ENCODE measurements at places on chromosomes 7 and 10.

DNA sequence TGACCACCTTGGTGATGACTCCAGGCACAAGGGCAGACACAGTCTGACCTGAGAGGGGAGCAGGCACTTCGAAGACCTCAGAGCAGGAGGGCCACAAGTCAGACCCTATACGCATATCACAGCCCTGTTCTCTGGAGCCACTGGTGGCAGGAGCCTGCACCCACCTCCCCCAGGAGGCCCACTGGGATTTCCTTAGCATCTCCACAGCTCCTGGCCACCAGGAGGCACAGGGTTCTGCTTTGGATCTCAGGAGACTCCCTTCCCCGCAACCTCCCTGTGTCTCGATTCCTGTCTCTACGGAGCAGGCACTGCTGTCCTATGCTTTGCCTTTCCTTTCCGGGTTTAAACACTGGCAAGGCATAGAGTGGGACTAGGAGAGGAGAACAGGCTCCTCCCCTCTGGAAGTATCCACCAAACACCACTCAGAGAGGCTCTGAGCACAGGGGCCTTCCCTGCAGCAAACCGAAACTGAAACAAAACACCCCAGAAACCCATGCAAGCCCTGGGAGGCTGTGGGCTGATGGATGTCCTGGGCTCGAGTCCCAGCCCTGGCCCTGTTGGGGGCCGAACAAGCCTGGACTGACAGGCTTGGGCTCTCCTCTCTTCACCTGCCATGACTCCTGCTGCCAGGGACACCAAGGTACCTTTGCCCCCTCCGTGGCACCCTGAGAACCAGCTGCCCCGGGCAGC lies 166.3 kb downstream of the NEURL1 start:
- no peak for DNase-seq

- no peak for DNase-seq
These were observed 539.5 kb downstream of the SUGCT start for GRCh38 chr7:40674316-40674715.

GRCh38 chr7:101164071-101164840 lies 1.1 kb downstream of the VGF start:
- DNase-seq, result no peak

DNA sequence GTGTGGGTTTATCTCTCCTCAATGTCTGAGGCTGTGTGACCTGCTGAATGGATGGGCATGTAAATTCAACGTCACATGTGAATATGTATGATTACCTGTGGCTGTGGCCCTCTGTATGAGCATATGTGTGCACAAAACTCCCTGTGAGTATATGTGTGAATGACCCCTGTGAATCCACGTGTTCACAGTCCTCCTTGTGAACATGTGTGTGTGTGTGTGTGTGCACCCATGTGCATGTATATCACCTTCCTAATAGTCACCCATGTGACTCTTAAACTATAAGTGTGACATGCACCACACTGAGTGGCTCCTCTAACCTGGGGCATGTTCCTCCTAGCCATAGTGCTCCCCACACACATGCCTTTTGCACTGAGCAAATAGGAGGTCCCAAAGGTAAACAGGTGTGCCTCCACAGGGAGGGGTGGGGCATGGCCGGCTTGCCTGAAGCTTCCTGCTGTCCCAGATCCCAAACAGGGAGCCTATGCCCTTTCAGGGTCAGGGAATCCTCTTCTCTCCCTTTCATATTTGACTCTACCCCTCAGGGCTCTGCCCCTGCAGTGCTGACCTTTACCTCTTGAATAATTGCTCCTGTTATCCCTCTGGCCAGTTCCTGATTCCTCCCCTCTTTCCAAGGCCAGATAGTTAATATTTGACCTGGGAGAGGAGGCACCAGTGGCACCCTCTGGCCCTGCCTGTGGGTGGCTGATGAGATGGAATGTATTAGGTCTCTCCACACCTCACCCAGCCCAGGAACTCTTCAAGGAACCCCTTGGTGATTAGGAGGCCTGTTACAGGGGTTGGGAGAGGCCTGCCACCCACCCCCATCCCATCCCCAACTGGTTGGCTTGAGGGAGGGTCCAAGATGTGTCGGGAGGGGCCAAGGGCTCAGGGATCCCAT lies 1.9 kb downstream of the SEMA4G start:
- DNase-seq, result no peak

DNA sequence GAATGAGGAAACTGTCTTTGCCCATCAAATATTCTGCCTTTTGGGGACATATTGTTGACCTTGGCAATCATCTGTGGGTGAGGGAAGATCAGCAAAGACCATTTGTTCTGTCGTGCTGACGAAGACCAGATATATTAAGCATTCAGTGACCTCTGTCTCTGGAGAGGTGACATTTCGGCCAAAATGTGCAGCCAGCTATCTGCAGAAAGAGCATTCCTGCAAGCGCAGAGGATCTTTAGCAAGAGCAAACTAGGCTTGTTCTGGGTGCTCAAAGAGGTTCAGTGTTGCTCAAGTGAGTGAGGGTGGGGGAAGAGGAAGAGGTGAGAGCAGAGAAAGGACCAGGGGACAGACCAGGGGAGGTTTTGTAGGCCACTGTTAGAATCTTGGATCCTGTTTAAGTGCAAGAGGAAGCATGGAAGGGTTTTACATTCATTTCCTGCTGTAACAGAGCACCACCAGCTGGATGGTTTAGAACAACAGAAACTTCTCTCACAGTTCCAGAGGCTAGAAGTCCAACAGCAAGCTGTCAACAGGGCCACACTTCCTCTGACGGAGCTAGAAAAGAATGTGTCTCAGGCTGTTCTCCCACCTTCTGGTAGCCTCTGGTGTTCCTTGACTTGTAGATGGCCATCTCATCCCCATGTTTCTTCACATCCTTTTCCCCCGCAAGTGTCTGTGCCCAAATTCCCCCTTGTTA lies 11.2 kb downstream of the C10orf120 start:
- no peak for DNase-seq

- no peak for DNase-seq
These were observed 23.8 kb upstream of the UBE2D1 start for GRCh38 chr10:58311026-58311425.

DNA sequence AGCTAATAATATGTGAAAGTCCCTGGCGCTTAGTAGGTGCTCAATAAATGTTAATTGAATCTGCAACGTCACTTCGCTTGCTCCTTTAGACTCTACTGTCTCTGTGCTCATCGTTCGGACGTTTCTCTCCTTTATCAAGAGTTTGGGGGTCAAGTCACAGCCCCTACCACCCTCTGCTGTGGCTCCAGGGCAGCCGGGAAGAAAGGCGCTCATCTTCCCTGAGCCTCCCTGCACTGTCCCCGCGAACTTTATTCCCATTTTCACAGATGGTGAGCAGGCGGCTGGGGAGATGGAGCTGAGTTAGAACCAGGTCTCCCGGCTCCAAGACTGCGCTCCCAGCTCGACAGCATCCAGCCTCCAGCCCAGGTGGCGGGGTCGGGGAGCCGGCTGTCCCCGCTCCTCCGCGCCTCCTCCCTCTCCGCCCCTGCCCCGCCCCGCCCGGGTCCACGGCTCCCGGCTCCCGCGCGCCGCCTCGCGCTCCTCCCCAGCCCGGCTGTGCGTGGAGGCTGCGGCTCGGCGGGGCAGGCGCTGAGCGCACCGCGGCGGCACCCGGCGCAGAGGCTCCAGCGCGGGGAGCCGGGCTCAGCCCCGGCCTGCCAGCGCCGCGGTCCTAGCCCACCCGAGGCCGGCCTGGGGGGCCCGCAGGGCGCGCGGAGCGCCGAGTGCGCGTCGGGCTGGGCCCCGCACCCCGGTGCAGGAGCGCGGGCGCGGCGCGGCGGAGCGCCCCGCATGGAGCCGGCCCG lies at the start of gene CLEC2L:
TSS of gene CLEC2L (plus strand) at position 487 of the 743 bp plus-strand sequence. CDS start at position 730, 243 bp downstream.
- no peak for DNase-seq

- DNase-seq, result no peak
These were observed 8.9 kb upstream of the LYZL1 start for GRCh38 chr10:29279779-29280487.

- no peak for DNase-seq
These were observed 132.5 kb downstream of the PON1 start for GRCh38 chr7:95191795-95192194.

DNA sequence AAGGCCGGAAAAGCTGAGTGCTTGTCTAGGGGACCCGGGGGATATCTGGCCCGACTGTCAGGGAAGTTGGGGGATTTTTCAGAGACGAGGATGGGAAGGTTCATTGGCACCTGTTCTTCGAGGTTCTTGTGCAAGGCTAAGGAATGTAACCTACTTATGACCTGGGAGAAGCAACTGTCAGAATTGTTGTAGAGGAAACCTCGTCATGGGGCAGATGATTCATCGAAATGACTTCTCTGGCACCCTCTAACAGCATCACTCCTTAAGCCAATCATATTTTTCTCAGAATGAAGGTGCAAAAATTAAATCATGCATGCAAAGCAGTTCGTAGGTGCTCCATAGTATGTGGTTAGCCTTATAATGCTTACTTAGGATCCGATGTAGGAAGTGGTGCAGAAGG lies 58.6 kb downstream of the PLXDC2 start:
- DNase-seq, result no peak

DNA sequence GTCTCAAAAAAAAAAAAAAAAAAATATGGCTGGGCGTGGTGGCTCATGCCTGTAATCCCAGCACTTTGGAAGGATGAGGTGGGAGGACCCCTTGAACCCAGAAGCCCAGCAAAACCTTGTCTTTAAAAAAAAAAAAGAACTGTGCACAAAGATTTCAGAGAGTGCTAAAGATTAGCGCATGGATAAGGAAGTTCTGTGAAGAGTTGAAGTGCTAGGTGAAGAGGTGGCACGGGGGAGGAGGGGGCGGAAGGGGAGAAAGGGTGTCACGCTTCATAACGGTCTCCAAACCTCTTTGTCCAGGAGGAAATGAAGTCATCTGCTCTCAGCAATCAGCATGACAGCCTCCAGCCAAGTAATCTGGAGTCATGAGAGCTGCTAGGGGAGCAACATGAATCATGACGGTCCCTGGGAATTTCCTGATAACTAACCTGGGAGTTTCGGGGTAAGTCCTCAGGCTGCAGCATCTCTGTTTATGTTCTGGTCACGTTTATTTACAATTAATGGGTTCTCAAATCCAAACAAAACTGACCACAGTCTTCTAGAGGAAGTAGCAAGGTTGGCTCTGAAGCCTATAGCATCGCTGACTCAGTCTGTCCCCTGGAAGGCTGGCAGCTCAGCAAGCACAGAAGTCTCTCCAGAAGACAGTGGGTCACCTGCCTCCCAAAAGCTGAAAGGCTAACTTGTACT lies 1.9 kb upstream of the PLAU start:
- peak; percentile 70 for DNase-seq

GRCh38 chr10:43282881-43283280 lies 16.0 kb upstream of the RASGEF1A start:
- DNase-seq, result no peak

- no peak for DNase-seq
These were observed 17.7 kb downstream of the CUX1 start for GRCh38 chr7:101835136-101835535.

GRCh38 chr10:77157248-77158019 lies 480.2 kb downstream of the KCNMA1 start:
- DNase-seq, result no peak

- peak; percentile 29 for DNase-seq
These were observed 1.5 kb downstream of the PRKAR2B start for GRCh38 chr7:107045980-107046379.

DNA sequence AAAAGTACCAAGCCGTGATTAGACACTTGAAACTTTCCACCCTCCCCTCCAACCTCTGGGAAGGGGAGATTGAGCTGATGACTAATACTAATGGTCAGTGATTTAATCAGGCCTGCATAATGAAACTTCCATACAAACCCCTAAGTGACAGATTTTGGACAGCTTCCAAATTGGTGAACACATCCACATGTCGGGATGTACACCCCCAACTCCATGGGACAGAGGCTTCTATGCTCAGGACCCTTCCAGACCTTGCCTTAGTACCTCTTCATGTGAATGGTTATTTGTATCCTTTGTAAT lies 4.8 kb downstream of the NUB1 start:
- no peak for DNase-seq

DNA sequence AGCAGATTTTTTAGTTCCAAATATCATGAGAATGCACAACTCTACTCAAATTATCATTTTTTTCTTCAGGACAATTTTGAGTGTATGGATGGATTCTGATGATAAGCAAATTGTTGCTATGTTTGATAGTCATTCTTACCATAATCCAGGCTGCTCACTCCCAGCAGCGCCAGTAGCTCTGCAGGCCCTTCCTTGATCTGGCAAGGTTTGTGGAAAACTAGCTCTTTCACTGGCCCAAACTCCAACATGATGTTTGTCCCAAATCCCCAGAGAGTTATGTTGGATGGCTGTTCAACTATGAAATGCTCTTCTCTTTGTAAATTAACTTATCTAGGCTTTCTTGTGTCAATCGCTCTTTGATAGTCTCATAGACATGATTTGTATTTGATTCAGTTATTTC lies 933.7 kb downstream of the DNAJB9 start:
- DNase-seq, result no peak

GRCh38 chr7:30906515-30907240 lies 5.0 kb upstream of the AQP1 start:
- no peak for DNase-seq

DNA sequence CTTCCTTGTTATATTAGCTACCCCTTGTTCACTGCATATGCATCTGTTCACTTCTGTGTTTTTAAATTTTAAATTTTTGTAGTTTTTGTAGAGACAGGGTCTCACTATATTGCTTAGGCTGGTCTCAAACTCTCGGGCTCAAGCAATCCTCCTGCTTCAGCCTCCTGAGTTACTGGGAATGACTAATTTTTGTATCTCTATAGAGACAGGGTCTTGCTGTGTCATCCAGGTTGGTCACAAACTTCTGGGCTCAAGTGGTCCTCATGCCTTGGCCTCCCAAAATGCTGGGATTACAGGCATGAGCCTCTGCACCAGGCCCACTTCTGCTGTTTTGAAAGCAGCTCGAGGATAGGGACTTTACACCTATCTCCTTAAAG lies 64.6 kb downstream of the PRTFDC1 start:
- no peak for DNase-seq

GRCh38 chr7:74275401-74275881 lies 13.8 kb upstream of the CLIP2 start:
- DNase-seq, result peak; percentile 58

GRCh38 chr7:44801890-44802289 lies 5.4 kb downstream of the PPIA start:
- no peak for DNase-seq

GRCh38 chr7:1232623-1233332 lies at the start of gene UNCX:
Gene UNCX, plus strand, starts transcription at chr7:1232872. Its CDS starts 146 bp downstream, at chr7:1233018.
- no peak for DNase-seq

DNA sequence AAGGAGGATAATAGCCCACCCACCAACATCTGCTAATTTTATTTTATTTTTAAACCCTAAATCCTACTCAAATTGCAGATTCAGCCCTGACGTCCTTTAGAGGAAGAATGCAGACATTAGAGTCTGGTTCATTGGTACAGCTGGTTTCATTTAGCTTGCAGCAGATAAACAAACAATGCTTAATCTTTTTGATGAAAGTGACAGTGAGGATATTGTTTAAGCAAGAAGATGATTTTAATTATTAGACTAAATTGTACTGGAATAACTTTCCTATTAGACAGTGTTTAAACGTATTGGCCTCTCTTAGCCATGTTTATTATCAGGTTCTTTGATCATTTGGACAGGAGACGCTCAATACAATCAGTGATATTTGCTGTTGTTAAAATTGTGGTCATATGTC lies 164.8 kb downstream of the CDK14 start:
- no peak for DNase-seq

DNA sequence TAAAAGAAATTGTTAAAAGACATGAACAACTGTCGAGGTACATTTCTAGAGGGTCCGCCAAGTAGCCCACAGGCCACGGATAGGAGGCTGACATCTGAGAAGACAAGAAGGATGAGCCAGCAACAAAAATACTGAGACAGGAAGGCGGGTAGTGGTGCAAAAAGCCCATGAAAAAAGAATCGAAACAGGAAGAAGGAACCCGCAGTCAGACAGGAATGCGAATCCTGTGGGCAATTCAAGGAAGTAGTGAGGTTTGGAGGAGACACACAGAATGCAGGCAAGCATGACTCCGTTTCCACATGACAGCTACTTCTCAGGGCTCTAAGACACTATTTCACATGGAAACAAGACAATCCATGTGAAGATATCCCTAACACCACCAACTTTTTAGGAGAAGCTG lies 125.2 kb downstream of the DOCK4 start:
- DNase-seq, result peak; percentile 2
